ENCODE measurements at places on chromosomes 2 and 18.

DNA sequence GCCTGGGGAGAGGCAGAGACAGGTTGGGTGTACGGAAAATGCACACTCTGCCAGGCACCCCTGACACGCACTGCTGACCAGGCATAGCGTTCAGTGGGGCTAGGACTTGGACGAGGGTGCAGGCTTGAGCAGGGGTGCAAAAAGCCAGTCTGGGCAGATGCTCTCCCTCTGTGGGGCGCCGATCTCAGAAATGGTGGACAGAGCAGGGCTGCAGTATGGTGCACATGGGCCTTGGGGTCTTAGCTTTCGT lies 1.0 kb upstream of the ARHGEF4 start:
- no peak for DNase-seq

GRCh38 chr2:209499069-209499468 lies 75.2 kb downstream of the MAP2 start:
- DNase-seq, result peak; percentile 90

GRCh38 chr2:149858216-149858615 lies 270.6 kb upstream of the MMADHC start:
- DNase-seq, result peak; percentile 44

DNA sequence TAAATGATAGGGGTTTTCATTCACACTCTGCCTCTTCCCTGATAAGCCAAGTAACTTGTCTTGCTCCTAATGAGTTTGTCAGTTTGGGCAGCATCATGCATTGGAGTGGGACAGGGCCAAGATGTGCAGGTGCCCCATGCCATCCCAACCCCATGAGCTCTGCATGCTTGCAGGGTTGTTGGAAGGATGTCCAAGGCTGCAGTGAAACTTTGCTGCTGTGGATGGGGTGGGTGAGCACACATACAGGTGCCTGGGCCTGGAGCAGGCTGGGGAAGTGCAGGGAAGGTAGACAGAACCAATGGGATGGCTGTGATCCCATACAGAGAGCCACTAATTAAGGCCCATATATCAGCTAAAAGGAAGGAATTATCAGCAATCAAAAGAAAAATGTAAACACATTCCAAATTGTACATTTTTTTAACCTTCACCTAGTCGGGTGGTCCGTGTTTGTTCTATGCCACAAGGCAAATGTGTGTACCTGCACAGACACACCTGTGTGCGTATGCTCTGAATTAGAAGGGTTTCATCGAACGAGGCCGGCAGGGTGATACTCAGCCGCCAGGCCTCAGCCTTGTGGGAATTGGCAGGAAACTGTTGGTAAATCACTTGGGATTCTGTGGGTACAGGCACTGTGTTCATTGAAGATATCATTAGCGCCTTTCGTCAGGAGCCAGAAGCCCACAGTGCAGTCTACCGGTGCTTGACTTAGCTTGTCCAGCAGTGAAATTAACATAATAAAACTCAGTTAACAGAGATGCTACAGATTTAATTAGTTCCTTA lies 342.9 kb downstream of the MYCN start:
- no peak for DNase-seq

DNA sequence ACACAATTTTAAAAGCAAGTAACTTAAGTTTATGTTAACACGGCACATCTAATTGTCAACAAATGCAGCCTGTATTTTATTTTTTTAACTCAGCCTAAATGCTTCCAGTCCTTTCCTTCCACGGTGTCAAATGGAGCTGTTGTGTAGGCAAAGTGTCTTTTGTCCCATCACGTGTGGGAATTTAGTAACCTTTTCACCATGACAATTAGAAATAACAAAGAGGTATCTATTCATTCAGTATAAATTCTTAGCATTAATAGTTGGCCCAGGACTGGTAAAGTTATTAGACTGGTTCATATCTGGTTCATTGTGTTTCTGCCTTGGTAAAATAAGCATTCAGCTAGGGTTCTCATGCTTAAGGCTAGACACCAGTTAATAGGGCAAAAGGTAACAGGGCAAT lies 47.9 kb downstream of the FRZB start:
- no peak for DNase-seq

- DNase-seq, result no peak
Observed at GRCh38 chr2:68756178-68756577, 21.6 kb downstream of the ARHGAP25 start.

DNA sequence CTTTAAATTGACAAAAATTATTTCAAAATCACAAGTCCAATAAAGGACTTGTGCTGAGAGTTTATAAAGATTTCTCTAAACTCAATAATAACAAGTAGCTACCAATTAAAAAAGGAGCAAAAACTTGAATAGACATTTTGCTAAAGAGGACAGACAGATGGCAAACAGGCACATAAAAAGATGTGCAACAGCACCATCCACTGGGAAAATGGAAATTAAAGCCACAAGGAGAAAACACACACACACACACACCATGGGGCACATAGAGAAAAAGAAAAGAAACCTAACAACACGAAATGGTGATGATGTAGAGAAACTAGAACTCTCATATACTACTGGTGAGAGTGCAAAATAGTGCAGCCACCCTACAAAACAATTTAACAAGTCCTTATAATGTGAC lies 12.6 kb upstream of the SLC9A4 start:
- DNase-seq, result no peak

GRCh38 chr2:162782138-162782537 lies 56.4 kb downstream of the KCNH7 start:
- no peak for DNase-seq

- peak; percentile 72 for DNase-seq
Observed at GRCh38 chr2:152036611-152037469, 62.0 kb downstream of the CACNB4 start.

DNA sequence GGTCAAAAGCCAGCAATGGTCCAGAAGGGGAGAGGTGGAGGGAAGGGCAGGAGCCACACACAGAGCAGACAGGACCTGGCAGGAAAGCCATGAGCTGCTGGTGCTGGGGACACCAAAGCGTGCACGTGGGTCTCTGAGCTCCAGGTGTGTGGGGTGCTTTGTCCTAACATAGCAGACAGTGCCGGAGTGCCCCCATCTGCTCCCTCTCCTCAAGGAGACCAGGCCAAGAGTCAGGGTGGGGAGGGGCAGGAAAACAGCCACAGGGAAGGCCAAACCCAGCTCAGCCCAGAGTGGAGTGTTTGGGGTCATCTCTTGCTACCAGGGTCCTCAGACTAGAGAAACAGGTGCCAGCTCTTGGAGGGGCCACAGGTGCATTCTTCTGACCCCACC lies 4.2 kb upstream of the GPC1 start:
- no peak for DNase-seq

DNA sequence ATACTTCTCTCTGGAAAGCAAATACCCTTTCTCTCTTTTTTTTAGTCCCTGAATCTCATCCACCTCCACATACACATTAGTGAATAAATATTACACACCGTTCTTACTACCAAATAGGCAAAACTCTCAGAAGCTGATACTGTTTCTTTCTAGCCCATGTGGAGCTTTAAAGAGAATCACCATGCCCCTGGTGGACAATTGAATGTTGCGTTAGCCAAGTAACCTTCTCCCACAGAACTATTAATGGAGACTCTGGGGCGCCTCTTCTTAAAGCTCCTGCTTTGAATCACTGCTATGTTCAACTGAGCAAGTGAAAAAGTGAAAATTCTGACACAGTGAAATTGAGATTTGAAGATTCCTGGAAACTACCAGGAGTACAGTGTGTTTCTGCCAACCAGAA lies 522.8 kb upstream of the CDH7 start:
- DNase-seq, result no peak

- DNase-seq, result no peak
Observed at GRCh38 chr2:25684577-25685473, 11.4 kb upstream of the DTNB start.

GRCh38 chr2:210519594-210519993 lies 36.8 kb upstream of the CPS1 start:
- DNase-seq, result no peak

DNA sequence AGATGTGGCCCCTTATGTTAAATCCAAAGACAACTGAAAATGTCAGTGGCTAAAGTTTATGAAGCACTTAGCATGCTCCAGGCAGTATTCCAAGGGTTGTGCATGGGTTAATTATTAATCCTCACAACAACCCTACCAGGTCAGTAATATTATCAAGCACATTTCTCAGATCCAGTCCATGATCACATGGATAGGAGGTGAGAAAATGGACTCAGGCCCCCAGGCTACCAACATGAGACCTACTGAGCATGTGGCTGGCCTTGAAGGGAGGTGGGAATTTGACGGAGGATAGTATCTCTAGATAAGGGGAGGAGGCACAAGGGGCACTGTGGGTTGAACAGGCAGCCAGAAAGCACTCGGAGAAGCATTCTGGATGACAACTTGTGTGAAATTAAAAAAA lies 412.0 kb downstream of the MEIS1 start:
- DNase-seq, result no peak

GRCh38 chr18:59877361-59877760 lies 22.4 kb upstream of the PMAIP1 start:
- peak; percentile 48 for DNase-seq

GRCh38 chr2:211946960-211947359 lies 591.6 kb downstream of the ERBB4 start:
- DNase-seq, result no peak

GRCh38 chr2:178859730-178860129 lies 52.5 kb upstream of the TTN start:
- no peak for DNase-seq

- DNase-seq, result peak; percentile 41
Observed at GRCh38 chr2:120352696-120353590, 7.0 kb downstream of the INHBB start.

DNA sequence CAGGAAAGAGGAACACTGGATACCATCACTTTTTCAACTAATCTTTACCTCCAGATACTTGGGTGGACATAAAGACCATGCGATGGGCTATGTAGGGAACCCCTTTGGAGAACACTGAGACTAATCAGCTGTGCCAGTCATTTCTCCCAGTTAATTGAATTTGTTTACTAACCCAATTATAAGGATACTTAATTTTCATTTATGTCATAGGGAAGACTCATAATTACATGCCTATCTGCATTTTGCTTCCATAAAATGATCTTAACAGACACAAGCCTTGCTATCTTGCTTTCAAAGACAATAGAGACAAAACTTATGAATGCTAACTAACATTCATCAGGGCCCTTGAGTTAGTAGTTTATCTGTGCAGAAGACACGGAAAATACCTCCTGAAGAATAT lies 68.9 kb upstream of the CAVIN2 start:
- DNase-seq, result no peak

- DNase-seq, result no peak
Observed at GRCh38 chr2:163119966-163120365, 281.4 kb upstream of the KCNH7 start.

GRCh38 chr2:80288576-80288975 lies 16.0 kb downstream of the LRRTM1 start:
- peak; percentile 22 for DNase-seq

DNA sequence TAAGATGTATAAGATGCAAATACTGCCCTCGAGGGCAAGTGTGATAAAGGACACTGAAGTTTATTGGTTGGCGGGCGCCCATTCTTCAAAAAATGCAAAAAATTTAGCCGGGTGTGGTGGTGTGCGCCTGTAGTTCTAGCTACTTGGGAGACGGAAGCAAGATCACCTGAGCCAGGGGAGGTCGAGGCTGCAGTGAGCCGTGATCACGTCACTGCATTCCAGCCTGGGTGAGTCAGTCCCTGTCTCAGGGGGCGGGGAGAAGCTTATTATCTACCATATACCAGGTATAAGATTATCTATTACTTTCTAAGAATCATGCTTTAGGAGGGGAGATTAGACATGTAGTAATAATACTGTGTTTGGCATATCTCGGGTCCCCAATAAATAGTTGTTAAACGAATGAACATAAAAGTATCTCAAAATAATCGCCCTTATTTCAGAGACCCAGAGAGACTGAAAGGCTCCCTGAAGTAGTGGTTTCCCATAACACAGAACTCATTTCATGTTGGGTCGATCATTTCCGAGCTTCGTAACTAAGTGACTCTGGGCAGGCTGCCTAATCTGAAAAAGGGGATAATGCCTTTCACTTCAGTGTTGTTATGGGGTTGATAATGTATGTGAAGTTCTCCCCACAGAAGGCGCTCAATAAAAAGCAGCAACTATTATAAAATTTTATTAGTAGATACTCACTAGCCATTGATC lies 1.2 kb upstream of the SELENOI start:
- peak; percentile 37 for DNase-seq

DNA sequence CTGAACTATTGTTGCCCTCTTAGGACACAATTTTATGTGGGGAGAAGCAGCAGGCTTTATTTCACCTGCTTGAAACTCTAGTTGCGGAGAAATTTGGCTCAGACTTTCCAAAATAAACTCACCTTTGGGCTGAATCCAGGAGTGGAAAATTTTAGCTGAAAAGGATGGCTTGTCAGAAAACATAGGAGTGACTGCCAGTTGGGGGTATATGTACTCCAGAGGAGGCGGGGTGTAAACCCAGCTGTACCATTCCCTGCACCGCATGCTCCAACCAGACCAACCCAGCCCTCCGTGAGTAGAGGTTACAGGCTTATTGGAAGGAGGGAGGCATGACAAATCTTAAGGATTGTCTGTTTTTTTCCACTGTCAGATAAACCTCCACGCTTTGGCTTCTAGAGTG lies 53.8 kb downstream of the PRKCE start:
- no peak for DNase-seq

GRCh38 chr2:98167916-98168315 lies 80.9 kb downstream of the VWA3B start:
- DNase-seq, result no peak

- DNase-seq, result no peak
Observed at GRCh38 chr2:45901468-45902032, 250.1 kb downstream of the PRKCE start.

- peak; percentile 59 for DNase-seq
Observed at GRCh38 chr2:97699765-97700444, 13.5 kb upstream of the ZAP70 start.

- DNase-seq, result peak; percentile 45
Observed at GRCh38 chr18:50009773-50010335, 185.1 kb downstream of the MYO5B start.

DNA sequence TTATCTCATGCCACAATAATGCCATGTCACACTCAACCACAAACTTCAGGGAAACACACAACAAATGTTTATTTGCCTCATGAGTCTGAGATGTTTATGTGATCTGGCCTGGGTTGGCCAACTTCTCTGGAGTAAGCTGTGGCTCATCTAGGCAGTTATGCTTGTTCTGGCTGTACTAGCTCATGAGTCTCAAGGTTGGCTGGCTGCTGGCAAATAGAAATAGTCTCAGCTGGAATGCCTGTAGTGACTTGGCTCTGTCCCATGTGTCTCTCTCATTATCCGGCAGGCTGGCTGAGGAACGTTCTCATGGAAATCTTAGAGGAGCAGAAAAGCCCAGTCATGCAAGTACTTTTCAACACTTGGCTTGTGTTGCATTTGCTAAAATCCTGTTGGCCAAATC lies 234.9 kb upstream of the CDH2 start:
- DNase-seq, result peak; percentile 59

DNA sequence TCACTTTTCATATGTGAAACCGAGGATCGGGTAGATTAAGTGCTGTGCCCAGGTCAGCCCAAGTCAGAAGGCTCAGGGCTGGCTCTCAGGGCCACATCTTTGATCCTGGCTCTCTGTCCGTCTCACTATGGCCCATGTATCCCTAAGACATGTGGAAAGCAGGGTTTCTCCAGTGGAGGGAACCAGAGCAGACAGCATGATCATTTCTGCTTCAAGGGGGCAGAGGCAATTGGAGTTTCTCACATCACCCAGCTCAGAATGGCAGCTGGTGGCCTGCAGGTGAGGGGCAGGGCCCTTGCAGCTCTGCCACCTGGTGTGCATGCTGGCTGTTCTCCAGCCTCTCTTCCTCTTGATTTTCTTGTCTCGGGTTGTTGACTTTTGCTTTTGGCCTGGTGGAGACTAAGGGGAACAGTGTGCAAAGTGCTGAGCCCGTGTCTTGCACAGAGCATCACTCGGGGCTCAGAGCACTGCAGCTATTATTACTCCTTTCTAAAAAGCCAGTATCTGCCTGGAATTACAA lies 27.0 kb downstream of the LDLRAD4 start:
- no peak for DNase-seq

- no peak for DNase-seq
Observed at GRCh38 chr2:26822877-26823276, 25.1 kb upstream of the DPYSL5 start.

Data from EH (cell line).